ENCODE measurements at places on chromosomes 3 and 15.

DNA sequence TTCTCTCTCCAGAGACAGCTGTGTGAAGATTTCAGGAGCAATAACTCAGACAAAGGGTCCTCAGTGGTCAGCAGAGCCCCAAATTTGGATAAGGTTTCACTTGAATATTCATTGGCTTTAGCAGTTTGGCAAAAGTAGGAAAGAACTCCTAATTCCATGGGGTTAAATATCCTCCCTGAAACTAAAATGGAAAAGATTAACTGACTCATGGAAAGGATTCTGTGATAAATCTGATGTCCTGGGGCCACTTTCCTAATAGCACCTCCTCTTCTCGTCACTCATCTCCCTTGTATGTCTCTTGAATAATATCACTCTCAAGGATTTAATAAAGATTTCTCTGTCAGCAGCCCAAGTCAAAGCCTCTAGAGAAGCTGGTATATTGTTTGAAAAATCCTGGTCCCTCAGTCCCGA is 33.3 kb upstream of the TBC1D23 start:
- no peak for DNase-seq

- DNase-seq, result no peak
Observed at GRCh38 chr3:186994000-186994955, 64.0 kb downstream of the ST6GAL1 start.

GRCh38 chr15:25416693-25417092 is 22.1 kb downstream of the UBE3A start:
- no peak for DNase-seq

- no peak for DNase-seq
Observed at GRCh38 chr3:16335772-16336645, 71.0 kb downstream of the OXNAD1 start.

GRCh38 chr3:138334608-138335007 is 5.0 kb upstream of the NME9 start:
- DNase-seq, result no peak

GRCh38 chr3:1131166-1131565 is 38.3 kb downstream of the CNTN6 start:
- DNase-seq, result no peak

GRCh38 chr3:30751610-30752299 is 142.7 kb downstream of the GADL1 start:
- DNase-seq, result peak; percentile 64
